ENCODE measurements at places on chromosomes 1 and 21.
A peak's percentile ranks its signal among the peaks of the same experiment; 100 is the strongest.

DNA sequence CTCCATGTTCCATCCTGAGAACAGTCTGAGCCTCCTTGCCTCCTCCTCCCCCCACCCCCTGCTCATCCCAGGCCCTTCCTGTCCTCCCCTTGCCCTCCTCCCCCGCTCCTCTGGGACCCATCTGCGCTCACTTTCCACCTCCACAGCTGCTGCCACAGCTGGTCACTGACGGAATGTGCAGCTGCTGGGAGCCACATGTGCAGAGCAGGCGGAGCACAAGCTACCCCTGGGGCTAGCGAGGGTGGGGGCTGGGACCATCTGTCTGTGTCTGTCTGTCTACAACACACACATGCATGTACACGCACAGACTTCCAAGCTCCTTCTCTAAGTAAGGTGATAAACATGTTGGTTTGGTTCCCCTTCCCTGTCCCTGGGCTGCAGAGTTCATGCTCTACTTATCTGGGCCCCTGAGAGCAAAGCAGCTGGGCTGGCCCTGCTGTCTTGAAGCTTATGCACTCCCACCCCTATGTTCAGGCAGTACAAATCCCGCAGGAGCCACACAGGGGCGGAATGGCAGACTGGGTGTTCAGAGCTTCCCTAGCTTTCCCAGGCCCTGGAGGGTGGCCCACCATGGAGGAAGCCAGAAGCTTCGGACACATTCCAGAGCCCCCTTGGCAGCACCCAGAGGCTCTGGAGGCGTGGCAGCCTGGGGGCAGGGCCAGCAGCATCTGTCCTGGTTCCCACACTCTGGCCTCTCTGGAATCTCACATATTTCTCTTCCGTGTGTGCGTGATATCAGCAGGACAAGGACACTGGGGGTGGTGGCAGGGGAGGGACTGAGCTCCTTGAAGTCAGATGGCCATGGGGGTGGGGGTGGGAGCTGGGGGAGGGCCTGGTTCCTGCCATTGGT is 7.0 kb upstream of the HEYL start:
- DNase-seq: no peak

DNA sequence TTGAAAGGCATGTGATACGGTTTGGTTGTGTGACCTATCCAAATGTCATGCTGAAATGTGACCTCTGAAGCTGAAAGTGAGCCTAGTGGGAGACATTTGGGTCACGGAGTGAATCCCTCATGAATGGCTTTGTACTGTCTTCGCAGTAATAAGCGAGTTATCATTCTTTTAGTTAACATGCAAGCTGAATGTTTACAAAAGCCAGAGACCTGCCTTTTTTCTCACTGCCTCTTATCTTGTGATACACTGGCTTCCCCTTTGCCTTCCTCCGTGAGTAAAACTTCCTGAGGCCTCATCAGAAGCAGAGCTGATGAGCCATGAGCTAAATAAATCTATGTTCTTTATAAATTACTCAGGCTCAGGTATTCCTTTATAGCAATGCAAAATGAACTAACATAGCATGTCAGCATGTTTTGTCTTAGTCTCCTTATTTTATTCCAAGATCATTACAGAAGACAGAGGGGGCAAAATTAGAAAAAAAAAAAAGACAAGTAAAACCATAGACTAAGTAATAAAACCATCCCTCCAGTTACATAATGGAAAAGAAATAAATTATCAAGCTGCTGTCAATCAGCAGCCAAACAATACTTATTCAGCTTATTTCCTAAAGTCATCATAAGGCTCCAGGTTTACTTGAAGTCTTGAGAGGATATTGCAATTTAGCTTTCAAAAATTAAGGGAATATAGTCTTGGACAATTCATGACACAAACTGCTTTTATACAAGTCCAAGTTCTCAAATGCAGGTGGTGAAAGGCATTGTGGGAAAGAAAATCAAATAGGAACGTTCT is 12.1 kb downstream of the RGS18 start:
- DNase-seq: no peak

- DNase-seq: no peak
Observed at GRCh38 chr21:38913120-38913892, 107.6 kb downstream of the ETS2 start.

- DNase-seq: no peak
Observed at GRCh38 chr1:151790940-151791651, 796 bp upstream of the TDRKH start.

DNA sequence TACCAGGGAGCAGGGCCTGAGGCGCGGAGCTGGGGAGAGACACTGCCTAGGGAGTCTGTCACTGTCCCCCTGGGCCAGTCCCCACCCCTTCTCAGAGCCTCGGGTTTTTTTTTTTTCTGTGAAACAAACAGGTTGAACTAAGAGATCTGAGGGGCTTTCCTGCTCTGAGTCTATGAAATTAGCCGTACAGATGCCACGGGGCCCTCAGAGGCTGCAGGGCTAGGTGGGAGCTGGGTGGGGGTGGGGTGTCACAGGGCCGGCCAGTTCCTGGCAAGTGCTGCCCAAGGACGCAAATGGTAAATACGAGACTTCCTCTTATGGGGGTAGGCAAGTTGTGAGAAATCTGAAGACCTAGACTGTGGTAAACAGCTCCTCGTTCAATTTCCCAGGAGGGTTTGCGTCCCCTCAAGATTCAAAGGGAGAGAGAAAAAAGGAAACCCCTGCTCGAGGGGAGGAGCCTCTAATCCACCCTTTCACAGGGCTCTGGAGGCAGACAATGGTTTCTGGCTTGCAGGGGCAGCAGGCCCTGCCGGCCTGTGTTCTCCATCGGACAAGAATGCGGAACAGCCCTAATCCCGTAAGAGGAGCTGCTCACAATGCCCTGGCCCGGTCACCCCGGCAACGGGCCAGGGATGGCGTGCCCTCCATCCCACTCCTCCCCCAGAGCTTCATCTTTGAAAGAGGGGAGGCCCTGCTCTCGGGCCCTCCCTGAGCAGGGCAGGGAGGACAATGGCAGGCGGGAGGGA is 7.8 kb downstream of the NUAK2 start:
- DNase-seq: peak; percentile 37

DNA sequence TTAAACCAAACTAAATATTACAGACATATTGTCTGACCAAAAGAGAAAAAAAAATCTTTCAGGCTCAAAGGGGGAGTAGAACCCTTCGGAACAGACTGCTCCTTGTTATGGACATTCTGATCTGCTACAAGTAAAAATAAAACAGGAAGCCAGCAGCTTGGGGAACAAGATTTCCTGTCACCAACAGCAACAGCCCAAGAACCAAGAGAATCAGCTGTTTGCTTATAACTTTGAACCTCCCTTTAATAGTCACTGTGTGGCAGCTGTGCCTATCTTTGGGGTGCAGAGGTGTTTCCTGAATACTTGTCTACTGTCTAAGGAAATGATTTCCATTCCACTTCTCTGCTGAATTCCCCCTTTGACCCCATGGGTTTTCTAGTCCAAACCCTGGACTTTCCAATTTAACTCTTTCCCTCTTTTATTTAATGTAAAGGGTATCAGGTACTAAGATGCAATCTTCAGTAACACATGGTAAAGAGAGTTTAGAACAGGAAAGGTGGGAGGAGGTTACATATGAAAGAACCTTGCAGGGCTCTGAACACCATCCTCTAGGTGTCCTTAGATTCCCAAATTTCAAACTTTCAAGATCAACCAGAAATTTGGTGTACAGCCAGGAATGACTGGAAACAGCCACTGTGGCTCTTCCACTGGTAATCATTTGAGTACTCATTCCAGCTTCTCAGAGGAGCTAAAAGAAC is 38.6 kb downstream of the GPR3 start:
- no peak for DNase-seq

DNA sequence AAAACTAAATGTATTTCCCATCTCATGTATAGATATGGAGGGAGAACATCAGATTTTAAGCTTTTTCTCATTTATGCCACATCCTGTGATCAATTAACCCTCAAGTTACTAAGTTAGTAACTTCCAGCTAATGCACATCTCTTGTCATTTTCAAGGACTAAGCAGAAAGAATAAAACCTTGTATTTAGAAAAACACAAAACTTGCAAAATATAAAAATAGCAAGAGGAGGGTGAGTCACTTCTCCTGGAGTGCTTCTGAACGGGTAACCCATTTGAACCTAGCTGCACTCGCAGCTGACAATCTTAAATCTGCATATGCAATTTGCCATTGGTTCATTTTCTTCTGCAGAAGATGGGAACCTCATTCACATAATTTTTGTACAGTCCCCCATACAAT is 500.5 kb downstream of the SETD4 start:
- DNase-seq: no peak

DNA sequence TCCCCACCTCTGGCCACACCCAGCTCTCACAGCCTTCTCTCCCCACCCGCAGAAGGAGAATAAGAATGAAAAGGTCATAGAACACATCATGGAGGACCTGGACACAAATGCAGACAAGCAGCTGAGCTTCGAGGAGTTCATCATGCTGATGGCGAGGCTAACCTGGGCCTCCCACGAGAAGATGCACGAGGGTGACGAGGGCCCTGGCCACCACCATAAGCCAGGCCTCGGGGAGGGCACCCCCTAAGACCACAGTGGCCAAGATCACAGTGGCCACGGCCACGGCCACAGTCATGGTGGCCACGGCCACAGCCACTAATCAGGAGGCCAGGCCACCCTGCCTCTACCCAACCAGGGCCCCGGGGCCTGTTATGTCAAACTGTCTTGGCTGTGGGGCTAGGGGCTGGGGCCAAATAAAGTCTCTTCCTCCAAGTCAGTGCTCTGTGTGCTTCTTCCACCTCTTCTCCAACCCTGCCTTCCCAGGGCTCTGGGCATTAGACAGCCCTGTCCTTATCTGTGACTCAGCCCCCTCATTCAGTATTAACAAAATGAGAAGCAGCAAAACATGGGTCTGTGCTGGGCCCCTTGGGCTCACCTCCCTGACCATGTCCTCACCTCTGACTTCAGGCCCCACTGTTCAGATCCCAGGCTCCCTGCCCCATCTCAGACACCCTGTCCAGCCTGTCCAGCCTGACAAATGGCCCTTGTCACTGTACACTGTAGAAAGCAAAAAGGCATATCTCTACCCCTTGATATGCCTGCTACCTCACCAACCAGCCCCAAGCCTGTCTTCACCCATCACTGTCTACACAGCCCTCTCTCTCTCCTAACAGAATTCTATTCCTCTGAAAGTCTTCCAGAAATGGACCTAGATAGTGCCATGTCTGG is 3.2 kb downstream of the S100A9 start:
- no peak for DNase-seq

DNA sequence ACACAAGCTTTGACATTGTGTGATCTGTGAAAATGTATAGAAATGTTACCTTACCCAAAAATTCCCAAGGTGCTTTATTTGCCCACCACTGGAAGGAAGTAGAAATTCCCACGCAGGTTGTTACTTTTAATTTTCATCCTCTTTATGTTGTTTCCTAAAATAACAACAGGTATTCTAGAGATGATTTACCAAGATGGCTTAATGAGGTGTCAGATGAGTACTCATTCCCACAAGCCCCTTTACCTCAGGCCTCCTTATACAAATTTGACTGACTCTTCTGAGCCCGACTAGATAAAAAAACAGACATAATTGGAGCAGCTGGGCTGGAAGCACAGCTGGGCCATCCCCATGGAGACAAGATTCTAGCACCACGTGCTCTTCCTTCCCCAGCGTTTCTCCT is 114.6 kb downstream of the LIPI start:
- no peak for DNase-seq

GRCh38 chr1:45589861-45590260 is 6.0 kb downstream of the NASP start:
- DNase-seq: no peak

DNA sequence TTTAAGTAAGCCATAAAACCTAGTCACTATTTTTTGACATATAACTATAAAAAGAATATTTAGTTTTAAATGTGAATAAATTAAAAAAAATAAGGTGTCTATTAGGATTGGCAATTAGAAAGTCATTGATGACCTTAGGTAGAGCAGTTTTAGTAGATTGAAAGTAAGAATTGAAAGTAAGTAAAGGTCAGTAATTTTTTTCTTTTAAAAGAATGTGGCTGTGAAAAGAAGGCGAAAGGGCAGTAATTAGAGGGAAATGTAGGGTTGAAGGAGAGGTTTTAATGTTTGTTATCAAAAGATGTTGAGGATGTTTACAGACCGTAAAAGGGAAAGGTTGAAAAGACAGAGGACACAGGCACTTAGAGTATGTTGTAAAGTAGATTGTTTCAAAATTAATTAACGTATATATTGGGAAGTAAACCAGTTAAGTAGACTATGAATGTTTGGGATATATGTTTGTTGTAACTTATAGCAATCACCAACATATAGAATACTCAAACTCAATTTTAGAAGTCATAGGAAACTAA is 41.0 kb downstream of the ZFYVE9 start:
- DNase-seq: no peak

DNA sequence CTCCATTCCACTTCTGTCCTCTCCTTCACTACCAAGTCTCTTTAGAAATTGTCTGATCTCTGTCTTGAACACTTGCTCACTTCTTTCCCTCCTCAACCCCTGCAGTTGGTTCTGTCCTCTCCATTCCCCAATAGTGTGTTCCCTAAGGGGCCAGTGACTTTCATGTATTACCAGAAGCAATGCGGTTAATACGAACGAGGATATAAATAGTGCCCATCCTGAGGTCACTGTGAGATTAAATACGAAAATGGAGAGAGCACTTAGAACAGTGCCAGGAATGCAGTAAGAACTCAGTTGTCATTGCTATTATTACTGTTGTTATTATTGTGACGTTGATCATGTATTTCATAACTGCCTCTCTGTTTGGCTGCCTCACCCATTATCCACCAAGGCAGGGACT is 53.0 kb upstream of the ARTN start:
- DNase-seq: no peak

DNA sequence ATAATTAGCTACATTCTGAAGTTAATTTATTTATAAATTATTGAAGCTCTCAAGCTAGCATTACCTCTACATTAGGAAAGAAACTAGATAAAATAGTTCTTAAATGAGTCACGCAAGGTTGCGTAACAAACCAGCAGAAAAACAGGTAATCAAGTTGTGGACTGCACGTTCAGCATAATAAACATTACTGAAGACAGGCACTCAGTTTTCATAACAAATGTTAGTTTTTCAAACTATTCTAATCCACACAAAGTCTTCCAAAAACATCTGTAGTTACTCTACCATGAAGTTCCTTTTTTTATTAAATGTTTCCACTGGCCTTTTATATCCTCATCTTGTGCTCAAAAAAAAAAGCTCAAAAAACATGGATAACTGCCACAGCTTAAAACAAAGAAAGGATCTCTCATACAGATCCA is 1.3 kb downstream of the TOR1AIP2 start:
- DNase-seq: no peak

Data from activated gamma-delta T cell (primary cell).